Activated CD8-positive, alpha-beta T cell treated with anti-CD3 and anti-CD28 coated beads for 36 hours (primary cell): ENCODE measurements at places on chromosomes 3 and 15. TPM values are rescaled to one million over a fixed set of nuclear protein-coding genes. Genes with fewer than 3 reads are reported as not detected.

Gene WNT7A
- not detected for total RNA-seq

Gene PARP3
- 11.5 TPM for total RNA-seq

Gene KBTBD13
- total RNA-seq = not detected

Gene PLSCR2
- total RNA-seq = not detected

Gene IQCH
- total RNA-seq = 1.7 TPM

Gene TAGLN3
- total RNA-seq = 1.2 TPM

Gene ATP13A3
- 110 TPM for total RNA-seq

Gene SACM1L
- 56.0 TPM for total RNA-seq

Gene TMOD2
- 4.8 TPM for total RNA-seq

Gene AGBL1
- total RNA-seq = not detected

Gene ALPK3
- total RNA-seq = 0.16 TPM

Gene C3orf85
- total RNA-seq = not detected

Gene ATP13A4
- total RNA-seq = 3.5 TPM

Gene NLGN1
- not detected for total RNA-seq

Gene HDC
- total RNA-seq = not detected

Gene CPN2
- not detected for total RNA-seq

Gene IL17RE
- total RNA-seq = 1.7 TPM

Gene GOLGA8R
- 2.8 TPM for total RNA-seq

Gene CHRFAM7A
- 0.77 TPM for total RNA-seq

Gene LTF
- not detected for total RNA-seq

Gene C3orf20
- total RNA-seq = 0.20 TPM
